Stimulated activated CD4-positive, alpha-beta T cell treated with anti-CD3 and anti-CD28 coated beads, Interleukin-1b, Interleukin-23, amount 100 ng/mL, for 4 hours (primary cell): ENCODE measurements at places on chromosomes 6 and 20.

DNA sequence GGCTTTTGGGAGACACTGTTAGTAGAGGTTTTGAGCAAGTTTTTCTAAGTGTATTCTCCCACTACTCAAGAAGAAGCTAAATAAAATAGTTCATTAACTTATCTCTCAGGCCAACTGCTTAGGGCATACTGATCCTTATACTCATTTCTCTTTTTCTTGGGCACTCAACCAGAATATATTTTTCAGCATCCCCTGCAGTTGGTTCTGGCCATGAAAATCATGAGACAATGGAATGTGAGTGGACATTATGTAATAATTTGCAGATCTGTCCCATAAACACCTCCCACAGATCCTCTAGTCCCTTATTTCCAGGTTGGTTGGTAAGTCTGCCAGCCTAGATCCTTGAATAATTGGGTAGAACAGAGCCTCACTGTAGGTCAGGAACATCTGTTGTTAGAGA, 136.7 kb downstream of the AIG1 start:
- no peak for DNase-seq

DNA sequence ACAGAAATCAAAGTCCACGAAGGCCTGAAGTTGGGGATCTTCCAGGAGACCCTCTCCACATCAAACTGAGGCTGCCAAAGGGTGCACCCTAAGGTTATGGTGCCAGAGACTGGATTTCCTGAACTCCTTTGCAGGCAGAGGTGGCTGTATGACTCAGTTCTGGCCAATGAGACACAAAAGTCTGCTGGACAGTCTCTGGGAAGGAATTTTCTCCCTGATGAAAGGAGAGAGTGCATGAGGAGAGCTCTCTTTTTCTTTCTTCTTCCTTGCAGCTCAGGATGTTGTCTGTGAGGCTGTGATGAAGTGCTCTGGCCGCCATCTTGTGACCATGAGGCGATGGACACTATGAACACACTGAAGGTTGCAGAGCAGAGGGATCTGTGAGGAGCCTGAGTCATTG, 85.2 kb downstream of the MDGA1 start:
- DNase-seq: no peak

DNA sequence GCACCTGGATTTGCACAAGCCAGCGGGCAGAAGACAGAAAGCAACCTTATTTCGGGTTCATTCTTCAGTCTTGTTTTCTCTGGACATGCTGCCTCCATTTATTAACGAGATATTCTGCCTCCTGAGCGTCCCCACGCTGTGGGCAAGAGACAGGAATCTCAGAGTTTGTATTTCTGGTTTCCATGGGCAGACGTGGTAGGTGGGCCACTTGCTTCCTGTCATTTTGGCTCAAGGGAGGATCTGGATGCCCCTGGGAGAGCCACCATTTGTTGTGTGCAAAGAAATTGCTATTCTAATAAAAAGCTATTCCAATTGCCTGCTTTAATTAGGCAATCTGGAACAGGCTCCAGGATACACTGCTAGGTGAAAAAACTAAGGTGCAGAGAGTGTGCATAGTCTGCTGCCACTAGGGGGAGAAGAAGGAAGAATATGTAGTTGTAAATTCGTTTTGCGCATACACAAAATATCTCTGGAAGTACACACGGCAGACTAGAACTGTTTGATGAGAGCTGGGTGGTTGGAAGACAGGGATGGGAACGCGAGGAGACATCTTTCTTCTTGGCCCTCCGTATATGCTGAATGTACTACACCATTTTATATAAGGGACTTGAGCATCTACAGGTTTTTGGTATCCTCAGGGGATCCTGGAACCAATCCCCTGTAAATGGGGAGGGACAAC, 30.1 kb upstream of the SLC16A10 start:
- DNase-seq: no peak

DNA sequence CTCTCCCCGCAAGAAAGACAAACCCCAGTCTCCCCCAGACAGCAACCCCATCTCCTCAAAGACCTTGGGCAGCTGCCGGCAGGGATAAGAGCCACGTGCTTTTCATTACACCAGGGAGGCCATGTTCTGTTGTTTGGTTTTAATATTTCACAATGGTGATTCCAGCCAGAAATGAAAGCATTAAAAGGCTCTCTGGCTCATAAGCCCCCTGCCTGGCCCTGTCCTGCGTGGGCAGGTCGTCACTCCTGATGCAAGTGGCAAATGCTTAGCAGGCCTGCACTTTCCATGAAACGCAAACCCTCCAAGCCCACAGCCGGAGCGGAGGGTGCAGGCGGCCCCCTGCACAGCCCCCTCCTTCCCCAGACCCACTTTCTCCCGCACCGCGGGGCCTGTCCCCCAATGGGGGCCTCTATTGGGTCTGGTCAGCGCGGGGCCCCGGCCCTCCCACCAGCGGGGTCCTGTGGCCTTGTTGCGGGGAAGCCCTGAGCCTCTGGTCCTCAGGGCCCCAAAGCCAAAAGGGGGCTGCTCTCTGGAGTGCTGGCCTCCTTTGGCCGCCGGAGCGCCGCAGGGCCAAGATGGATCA, 77.2 kb downstream of the TMEM242 start:
- DNase-seq: no peak

GRCh38 chr6:32086661-32087573, 22.2 kb downstream of the TNXB start:
- no peak for DNase-seq

- DNase-seq: no peak
These were observed 11.5 kb downstream of the RNF146 start for GRCh38 chr6:127277878-127278843.

DNA sequence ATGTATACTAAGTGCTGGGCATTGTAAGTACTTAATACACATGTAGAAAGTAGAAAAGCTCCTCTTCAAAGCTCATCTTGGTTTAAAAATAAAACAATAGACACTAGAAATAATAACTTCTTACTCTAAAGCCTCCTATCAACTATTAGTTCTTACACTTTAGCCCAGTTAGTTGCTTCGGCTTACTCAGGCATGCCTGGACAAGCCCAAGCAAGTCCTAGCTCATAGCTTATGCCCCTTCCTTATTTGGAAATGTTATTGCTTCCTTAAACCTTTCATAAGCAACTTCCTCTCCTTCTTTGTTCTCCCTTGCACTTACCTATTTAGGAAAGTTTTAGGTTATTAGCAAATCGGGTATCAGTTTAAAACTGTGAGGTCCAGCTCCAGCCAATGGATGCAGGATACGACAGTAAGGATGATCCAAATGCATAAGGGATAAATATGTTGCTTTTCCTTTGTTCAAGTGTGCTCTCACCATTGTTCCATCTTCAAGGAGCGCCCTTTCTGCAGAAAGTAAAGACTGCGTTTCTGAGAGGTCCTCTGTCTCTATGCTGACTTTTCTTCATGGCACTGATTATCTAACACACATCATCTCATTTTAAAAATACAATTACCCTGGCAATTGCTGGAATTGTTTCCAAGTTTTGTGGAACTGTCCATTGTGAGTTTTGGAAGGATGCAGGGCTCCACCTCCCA, 12.3 kb downstream of the TMEM30A start:
- DNase-seq: no peak

DNA sequence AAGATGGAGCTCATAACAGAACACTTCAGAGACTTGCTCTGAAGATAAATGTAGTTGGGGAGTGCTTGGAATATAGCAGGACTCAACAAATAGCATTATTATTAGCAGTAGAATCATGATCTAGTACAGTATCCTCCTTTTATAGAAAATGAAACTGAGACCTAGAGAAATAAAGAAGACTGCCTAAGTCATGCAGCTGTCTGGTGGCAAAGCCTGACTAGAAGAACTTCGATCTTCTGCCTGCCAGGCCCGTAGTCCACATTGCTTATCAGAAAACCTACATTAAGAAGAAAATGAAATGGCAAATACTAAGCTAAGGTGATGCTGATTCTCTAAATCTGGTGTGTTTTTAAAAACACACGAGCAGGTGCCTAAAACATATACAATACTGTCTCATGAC, 46.4 kb upstream of the DST start:
- DNase-seq: no peak

GRCh38 chr6:28209753-28210535, 15.1 kb upstream of the ZSCAN9 start:
- no peak for DNase-seq

DNA sequence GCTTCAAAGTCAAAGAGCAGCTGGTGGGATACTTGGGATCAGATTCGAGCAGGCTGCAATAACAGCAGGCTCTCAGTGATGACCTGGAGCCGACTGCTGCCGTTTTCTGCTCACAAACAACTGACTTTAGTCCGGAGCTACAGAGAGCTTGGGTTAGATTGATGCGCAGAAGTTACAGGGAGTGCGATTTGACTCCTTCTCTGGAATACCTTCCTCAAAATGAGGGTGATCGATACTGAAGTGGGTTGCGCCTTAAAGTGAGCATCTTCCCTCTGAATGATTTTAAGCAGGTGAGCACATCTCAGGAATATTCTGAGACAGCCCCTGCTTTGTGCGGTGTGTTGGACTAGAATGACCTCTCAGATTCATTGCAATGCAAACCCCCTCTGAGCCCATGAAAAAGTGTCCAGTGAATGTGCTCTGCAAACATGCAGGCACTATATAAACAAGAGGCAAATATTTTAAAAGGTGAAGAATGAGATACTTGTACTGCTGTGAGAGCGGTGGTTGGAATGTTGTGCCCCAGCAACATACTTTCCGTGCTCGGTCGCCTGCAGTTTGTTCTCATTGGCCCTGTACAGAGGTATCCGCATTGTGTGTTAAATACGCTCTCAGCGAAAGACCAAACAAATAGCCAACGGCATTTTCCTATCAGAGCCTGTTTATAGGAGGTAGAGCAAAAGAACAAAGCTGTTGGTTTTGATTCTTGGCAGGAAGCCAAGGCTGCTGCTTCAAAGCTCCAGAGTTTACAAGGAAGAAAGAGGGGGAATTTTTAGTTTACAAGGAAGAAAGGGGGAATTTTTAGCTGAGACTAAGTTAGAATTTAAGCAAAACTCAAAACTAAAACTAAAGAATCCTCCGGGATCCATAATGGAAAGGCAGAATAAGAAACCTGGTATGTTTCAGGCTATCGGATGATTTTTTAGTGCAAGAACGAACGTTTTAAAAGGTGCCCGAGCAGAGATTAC, 67.7 kb downstream of the PHACTR2 start:
- no peak for DNase-seq

GRCh38 chr6:157104803-157105202, 218.5 kb downstream of the TMEM242 start:
- no peak for DNase-seq

DNA sequence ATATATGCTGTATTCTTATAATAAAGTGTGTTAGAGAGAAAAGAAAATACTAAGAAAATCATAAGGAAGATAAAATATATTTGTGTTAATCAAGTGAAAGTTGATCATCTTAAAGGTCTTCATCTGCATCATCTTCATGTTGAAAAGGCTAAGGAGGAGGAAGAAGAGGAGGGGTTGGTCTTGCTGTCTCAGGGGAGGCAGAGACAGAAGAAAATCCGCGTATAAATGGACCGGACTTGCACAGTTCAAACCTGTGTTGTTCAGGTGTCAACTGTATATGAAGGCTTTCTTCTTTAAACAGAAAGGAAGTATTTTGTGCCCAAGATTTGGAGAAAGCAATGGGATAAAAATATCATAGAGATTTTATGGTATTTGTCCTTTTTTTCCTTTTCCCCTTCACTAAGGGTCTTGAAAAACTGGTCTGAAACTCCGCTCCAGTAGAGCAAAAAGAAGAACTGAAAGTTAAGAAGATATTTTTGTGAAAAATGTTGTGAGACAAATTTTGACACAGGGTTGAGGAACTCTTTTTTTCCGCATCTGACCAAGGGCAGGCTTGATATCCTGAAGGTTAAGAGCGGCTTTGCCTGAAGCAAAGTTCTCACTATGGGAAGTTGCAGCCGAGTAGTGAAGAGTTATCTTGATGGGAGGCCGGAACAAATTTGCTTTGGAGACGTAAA, 350.7 kb downstream of the LAMA2 start:
- no peak for DNase-seq

GRCh38 chr20:39144757-39145156, 182.6 kb downstream of the DHX35 start:
- no peak for DNase-seq

DNA sequence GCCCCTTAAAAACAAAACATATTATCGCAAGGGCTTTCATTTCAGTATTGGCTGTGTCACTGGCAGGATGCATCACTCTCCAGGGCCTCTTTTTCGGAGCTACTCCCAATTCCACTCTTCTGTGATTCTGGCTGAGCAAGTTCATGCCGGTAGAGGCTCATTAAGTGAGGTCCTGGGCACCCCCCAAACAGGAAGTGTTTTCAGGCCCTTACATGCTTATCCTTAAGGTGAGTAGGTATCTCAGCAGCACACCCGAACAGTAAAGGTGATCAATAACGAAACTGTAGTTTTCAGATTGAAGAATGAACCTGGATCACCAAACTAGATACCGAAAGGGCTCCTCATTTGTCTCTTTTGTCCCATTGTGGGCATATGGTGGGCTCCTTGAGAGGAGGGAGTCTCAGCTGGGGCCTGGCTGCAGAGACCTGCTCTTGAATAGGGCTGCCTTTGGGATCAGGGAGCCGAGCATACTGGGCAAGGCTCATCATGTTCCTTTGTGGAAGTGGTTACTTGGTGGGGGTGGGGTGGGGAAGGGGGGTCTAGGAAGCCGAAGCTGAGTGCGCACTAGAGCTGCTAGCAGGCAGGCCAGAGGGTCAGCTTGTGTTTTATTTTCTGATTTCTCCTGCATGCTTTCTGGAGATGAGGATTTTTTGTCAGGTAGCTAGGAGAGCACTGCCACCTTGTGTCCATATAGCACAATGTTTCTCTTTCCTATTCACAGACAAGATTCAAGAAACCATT, 65.2 kb downstream of the CDS2 start:
- DNase-seq: no peak

DNA sequence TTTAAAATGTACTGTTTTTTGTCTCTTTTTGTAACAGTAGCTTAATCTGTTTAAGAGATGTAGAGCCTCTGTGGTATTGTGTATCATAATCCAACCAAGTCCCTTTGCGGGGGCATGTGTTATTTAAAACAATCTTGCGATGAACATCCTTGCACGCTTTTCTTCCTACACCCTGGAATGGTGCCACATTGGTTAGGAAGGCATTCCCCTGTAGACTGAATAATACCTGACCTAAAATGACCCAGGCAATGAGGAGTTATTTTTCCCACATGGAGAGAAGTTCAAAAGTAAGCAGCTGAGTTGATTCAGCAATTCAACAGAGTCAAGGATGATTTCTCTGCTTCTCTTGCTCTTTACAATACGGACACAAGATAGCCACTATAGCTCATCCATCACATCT, 142.0 kb upstream of the PMEPA1 start:
- DNase-seq: no peak

DNA sequence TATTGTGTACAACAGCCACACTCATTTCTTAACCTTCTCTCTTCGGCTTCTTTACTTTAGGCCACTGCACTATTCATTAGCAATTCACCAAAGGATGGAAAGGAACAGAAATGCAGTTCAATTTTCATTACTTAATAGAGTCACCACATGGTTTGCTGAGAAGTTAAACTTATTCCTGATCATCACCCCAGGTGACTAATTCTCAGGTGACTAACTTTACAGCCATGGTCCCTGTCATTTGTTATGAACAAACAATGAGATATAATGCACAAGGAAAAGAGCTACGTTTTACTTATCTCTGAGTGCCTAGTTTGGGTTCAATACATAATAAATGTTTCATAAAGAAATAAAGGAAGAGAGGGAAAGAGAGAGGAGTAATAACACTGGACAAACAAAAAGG, 45.8 kb upstream of the DST start:
- DNase-seq: no peak
